ENCODE measurements at places on chromosomes 5 and 9. TPM values are rescaled to one million over a fixed set of nuclear protein-coding genes. Genes with fewer than 3 reads are reported as not detected.

Gene SOHLH1
- total RNA-seq = not detected

Gene FOXD4L6
- total RNA-seq = not detected

Gene GMCL2
- not detected for total RNA-seq

Gene LMAN2
- total RNA-seq = 302 TPM

Gene CDC25C
- total RNA-seq = 0.83 TPM

Gene HMGCS1
- 50.0 TPM for total RNA-seq

Gene DRD1
- total RNA-seq = not detected

Gene PCDHA4
- total RNA-seq = 0.24 TPM

Gene LCN1
- not detected for total RNA-seq

Gene FOXD4
- total RNA-seq = 0.12 TPM

Gene ECM2
- 39.1 TPM for total RNA-seq

All from cardiac ventricle fibroblast (primary cell).